ENCODE measurements at places on chromosomes 11 and 22. TPM values are rescaled to one million over a fixed set of nuclear protein-coding genes. Genes with fewer than 3 reads are reported as not detected.

Gene GLB1L2
- total RNA-seq: 0.22 TPM

Gene APOA4
- not detected for total RNA-seq

Gene RTCB
- 49.3 TPM for total RNA-seq

Gene MYBPC3
- total RNA-seq: 797 TPM

Gene MLC1
- not detected for total RNA-seq

Gene RNASEH2C
- 105 TPM for total RNA-seq

Gene RPS6KB2
- total RNA-seq: 35.5 TPM

Gene TPBGL
- 0.12 TPM for total RNA-seq

Gene ASPHD2
- total RNA-seq: 0.71 TPM

Gene NCR3LG1
- 3.6 TPM for total RNA-seq

Gene OR8B12
- not detected for total RNA-seq
